ENCODE measurements at places on chromosomes 1 and 21.

DNA sequence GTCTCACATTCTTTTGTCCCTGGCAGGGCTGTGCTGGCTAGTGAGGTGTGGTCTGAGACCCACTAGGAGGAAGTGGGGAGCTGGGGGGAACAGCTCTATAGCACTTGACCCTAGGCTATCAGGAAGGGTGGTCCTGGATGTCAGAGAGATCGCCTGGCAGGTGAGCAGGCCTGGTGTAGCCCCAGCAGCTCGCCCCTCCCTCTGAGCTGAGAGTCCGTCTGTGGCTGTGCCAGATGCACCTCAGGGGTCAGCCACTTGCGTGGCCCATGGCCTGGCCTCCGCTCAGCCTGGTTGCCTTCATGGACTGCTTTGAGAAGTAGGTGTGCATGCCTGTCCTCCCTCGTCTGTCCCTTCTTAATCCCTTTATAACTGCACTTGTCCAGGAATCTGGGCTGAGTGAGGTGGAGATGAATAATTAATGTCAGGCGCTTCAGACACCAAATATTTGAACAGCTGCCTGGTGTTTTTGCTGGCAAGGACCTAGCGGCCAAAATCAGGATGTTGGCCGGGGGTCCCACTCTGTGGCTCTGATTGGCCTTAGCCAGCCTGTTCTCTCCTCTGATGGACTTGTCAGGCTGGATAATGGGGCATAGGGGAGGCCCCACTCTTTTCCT lies 30.5 kb downstream of the TMEM53 start:
- DNase-seq, result no peak

- no peak for DNase-seq
Observed at GRCh38 chr1:173341307-173341706, 134.2 kb upstream of the TNFSF4 start.

GRCh38 chr1:153881751-153882150 lies 41.0 kb downstream of the GATAD2B start:
- DNase-seq, result no peak

GRCh38 chr1:57959531-57960241 lies 535.8 kb upstream of the DAB1 start:
- no peak for DNase-seq

GRCh38 chr1:27303509-27303908 lies 18.5 kb upstream of the TMEM222 start:
- no peak for DNase-seq

DNA sequence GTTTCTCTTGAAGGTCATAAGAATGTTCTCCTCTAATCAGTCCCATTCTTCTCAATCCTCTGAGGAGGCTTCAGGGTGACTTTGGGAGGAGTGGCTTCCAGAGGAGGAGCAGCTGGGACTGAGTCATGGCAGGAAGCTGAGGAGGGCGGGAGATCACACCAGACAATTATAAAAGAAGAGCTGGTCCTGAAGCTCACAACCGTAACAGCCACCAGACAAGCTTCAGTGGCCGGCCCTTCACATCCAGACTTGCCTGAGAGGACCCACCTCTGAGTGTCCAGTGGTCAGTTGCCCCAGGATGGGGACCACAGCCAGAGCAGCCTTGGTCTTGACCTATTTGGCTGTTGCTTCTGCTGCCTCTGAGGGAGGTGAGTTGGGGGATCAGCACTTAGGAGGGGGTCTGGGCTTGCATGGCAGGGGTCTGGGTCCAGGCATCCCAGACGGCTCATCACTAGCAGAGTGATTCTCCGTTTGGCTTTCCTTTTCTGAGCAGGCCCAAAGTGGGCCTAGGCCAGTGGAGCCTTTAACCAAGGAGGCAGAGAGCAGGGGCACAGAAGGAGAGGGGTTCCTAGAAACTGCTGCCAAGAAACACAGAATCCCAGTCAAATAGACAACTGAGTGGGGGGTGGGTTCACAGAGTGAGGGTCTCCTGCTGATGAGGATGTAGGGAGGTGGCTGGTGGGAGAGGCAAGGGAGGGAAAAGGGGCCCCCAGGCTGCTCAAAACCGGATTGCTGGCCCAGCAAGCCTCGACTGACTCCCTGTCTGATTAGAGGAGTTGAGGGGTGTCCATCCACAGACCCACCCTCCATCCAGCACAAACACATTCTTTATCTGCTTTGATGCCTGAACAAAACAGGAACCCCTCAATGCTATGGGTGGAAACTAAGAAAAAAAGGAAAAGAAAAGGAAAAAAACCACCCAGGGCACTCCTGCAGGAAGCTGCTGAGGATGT lies at the start of gene ECM1:
ECM1 (plus strand) TSS at position 198 of the 953 bp plus-strand sequence; CDS start at position 299, 101 bp downstream.
- DNase-seq, result no peak

GRCh38 chr1:1290238-1290731 lies 10.0 kb downstream of the SCNN1D start:
- DNase-seq, result peak; percentile 45

DNA sequence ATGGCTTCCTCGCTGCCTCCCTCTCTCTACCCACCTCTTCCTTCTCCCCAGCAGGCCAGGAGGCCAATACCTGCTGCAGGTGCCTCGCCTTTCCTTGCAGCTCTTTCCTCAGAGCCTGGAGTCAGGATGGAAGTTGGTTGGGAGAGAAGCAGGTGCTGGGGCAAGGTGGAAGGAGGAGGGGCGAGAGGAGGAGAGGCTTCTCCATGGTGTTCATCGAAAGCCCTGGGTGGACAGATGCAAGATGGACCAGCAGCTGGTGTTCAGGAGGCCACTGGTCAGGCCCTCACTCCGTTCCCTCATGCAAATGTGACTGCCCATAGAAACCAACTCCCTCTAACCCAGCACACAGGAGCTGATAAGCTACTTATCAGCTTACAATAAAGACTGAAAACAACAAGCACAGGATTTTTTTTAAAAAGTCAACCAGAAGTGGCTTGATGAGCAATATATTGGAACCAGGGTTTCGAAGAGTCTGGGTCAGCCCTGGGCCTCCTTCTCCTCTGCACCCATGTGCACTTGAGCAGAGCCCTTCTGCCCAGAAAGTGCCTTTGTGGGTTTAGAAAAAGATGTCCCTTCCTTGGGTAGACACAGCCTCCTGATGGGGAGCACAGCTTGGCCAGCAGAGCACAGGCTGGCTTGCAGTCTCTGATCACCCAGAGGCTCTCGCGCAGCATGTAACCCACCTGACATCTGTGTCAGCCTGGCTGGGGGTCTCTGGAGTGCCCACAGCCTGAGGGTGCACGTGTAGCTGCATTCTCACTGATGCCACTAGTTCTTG lies 16.6 kb upstream of the GSTM4 start:
- DNase-seq, result no peak

GRCh38 chr1:167922611-167923074 lies 8.7 kb upstream of the ADCY10 start:
- DNase-seq, result no peak

- DNase-seq, result no peak
Observed at GRCh38 chr1:150820730-150821512, 12.9 kb upstream of the CTSK start.

DNA sequence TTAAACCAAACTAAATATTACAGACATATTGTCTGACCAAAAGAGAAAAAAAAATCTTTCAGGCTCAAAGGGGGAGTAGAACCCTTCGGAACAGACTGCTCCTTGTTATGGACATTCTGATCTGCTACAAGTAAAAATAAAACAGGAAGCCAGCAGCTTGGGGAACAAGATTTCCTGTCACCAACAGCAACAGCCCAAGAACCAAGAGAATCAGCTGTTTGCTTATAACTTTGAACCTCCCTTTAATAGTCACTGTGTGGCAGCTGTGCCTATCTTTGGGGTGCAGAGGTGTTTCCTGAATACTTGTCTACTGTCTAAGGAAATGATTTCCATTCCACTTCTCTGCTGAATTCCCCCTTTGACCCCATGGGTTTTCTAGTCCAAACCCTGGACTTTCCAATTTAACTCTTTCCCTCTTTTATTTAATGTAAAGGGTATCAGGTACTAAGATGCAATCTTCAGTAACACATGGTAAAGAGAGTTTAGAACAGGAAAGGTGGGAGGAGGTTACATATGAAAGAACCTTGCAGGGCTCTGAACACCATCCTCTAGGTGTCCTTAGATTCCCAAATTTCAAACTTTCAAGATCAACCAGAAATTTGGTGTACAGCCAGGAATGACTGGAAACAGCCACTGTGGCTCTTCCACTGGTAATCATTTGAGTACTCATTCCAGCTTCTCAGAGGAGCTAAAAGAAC lies 38.6 kb downstream of the GPR3 start:
- DNase-seq, result no peak

DNA sequence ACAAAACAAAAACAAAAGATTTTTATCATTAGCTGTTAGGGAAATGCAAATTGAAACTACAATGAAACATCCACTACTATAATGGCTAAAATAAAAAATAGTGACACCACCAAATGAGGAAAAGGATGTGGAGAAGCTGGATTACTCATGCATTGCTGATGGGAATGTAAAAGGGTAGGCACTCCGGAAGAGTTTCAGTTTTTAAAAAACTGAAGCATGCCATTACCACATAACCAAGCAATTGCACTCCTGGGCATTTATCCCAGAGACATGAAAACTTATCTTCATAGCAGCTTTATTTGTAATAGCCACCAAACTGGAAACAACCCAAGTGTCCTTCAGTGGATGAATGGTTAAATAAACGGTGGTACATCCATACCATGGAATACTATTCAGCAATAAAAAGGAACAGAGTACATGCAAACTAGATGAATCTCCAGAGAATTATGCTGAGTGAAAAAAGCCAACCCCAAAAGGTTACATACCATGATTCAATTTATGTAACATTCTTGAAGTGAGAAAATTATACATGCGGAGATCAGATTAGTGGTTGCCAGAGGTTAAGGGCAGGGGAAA lies 14.5 kb upstream of the CFAP298 start:
- DNase-seq, result no peak

DNA sequence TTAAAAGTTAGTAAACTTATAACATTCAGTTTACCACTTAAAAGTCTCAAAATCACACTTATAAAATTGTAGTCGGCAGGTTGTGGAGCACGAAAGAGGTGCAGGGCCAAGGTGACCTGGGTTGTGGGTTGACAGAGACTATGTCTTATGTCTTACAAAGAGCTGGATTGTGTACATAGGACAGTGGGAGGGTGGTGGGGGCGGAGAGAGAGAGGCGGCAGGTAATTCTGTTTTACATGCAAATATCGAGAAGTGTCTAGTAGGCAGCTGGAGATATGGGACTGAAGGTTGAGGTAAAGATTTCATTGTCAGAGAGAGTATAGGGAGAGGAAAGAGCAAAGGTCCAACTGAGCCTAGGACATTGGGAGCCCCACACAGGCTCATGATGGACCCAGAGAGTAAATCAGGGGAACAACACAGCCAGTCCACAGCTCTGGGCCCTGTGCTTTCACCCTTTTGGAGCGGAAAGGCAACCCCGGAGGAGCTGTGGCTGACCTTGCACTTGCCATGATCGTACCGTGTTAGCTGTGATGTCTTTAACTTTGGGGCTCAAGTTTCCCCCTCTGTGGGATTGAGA lies 28.1 kb upstream of the ZBTB18 start:
- no peak for DNase-seq

DNA sequence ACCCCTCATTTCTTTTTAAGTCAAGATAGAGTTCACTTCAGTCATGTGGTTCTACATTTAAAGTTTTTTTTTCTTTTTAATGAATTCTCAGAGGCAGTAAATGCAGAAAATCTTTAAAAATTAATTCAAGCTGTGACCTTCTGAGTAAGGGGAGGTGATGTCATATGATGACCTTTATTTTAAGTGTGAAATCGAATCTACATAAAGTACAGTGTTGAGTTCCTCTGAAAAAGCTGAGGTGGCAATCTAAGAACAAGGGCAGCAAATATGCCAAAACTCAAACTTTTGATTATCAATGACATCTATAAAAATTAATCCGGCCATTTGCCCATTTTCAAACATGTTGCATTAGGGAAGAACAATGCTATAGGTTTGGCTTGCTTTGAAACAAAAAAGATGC lies 173.5 kb downstream of the CDC7 start:
- DNase-seq, result no peak

GRCh38 chr1:161973924-161974845 lies 49.5 kb downstream of the OLFML2B start:
- DNase-seq, result no peak

DNA sequence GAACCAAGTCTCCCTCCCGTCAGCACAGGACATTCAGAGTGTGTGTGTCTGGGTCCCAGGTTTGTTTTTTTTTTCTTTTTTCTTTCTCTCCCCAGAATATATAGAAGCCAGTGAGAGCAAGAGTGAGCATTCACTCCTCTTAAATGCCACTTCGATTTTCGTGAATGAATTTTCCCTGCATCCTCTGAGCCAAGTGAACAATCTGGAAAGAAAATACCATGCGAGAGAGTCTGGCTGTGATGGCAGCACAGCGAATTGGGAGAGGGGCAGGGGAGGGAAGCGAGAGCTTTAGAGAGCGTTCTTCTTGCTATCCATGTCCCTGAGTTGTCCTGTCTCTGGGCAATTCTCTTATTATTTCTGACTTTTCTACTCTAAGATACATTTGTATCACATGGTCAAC lies 76.0 kb upstream of the RAB3GAP2 start:
- DNase-seq, result no peak

- DNase-seq, result no peak
Observed at GRCh38 chr1:196205882-196206281, 402.4 kb downstream of the KCNT2 start.

DNA sequence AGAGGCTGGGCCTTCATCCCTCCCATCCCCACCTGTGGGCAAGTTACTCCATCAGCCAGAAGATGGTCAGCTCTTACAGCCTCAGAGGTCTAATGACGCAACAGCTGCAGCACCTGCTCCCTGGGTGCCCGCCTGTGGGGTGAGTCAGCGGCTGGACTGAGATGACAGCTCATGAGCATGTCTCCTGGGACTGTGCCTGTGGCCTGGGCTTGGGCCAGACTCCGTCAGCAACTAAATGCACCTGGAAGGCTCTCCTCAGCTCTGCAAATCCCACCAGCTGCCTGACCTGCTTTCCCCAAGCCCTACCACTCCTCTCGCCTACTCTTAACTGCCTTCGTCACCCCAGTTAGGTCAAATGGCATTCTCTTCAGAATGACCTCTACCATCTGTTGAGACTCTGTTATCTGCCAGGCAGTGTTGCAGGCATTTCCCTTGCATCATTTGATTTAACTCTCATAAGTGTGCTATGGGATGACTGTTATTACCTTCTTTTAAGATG lies 47.7 kb downstream of the ETS2 start:
- DNase-seq, result no peak

GRCh38 chr1:43232074-43232473 lies 37.7 kb upstream of the TMEM125 start:
- DNase-seq, result no peak

DNA sequence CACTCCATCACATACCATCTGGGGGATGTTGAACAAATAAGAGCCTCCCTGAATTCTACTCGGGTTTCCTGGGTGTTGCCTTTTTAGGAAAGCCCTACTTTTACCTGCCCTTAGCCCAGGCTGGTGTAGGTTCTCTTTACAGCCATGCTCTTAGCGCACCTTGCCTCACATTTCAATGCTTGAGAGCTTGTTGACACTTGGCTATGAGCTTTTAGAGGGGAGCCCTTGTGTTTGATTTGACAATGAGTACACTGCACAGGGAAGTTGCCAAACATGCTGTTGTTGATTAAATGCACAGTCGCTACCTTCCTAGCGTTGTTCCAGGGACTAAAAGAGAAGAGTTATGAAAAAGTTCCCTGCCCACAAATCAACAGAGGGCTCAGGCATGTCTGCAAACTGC lies 103.8 kb downstream of the TRABD2B start:
- DNase-seq, result no peak

GRCh38 chr21:16514316-16514715 lies 784.5 kb downstream of the USP25 start:
- DNase-seq, result no peak

GRCh38 chr1:172394141-172394751 lies 26.2 kb upstream of the C1orf105 start:
- no peak for DNase-seq

GRCh38 chr1:201678264-201679101 lies 139.6 kb downstream of the NAV1 start:
- DNase-seq, result no peak

Measured in activated CD4-positive, CD25-positive, alpha-beta regulatory T cell (primary cell).